ENCODE measurements at places on chromosomes 1 and 21.

- no peak for DNase-seq
Measured at GRCh38 chr21:43689556-43690337, 29.2 kb upstream of the PDXK start.

GRCh38 chr1:77413541-77414335 is 131.9 kb downstream of the AK5 start:
- DNase-seq: peak; percentile 12

DNA sequence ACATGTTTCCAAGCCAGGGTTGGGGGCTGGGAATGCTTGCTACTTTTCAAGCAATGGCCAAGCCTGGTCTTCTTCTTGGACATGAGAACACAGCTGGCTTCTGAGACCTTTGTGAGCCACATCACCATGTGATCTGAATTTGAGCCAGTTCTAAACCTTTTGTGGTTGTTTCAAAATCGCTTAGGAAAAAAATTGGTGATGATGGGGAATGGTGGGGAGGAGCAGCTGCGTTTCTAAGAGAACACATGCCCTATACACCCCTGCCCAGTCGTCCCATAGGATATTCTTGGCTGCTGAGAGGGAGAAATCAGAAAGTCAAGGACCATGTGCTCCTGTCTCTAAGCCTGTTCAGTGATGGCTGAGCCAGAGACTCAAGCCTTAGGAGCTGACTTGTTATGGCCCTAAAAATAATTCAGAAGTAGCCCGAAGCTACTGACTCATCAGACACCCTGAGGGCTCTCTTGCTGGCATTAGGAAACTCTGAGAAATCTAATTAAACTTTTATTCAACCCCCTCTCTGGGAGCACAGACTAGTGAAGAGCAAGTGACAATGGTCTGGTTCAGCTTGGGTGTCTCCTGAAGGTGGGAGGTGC is 30.5 kb downstream of the CCDC185 start:
- no peak for DNase-seq

- DNase-seq: no peak
Measured at GRCh38 chr21:45401916-45402900, 2.8 kb upstream of the COL18A1 start.

GRCh38 chr21:45135122-45135521 is 60.7 kb downstream of the ADARB1 start:
- no peak for DNase-seq
